ENCODE measurements at places on chromosomes 1 and 21.
A peak's percentile ranks its signal among the peaks of the same experiment; 100 is the strongest.

DNA sequence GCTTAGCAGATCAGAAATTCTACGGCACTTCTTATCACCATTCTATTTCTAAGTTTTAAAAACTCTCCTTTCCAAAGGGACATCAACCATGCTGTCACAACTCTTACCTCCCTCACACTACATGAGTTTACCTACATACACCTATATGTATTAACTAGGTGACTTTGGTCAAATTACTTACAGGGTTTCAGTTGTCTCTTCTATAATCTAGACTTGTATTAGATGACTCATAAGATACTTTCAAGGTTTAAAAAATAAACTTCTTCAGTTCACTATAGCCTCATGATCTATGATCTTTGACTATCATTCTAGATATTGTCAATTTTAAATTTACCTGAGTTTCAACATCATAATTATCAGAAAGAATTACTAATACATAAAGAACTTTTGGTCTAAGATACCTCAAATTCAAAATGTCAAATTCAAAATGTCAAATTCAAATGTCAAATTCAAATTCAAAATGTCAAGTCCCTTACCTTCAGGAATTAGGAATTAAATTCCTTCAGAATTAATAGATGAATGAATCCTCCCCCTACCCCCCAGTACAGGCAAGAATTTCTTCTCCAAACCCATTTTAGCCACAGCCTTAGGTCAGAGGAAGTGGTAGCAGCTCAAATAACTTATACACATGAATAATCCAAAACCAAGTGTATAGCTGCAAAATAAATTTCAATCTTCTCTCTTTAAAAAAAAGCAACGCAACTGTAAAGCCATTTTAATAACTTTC is 31.1 kb downstream of the OTUD7B start:
- DNase-seq: peak; percentile 25

DNA sequence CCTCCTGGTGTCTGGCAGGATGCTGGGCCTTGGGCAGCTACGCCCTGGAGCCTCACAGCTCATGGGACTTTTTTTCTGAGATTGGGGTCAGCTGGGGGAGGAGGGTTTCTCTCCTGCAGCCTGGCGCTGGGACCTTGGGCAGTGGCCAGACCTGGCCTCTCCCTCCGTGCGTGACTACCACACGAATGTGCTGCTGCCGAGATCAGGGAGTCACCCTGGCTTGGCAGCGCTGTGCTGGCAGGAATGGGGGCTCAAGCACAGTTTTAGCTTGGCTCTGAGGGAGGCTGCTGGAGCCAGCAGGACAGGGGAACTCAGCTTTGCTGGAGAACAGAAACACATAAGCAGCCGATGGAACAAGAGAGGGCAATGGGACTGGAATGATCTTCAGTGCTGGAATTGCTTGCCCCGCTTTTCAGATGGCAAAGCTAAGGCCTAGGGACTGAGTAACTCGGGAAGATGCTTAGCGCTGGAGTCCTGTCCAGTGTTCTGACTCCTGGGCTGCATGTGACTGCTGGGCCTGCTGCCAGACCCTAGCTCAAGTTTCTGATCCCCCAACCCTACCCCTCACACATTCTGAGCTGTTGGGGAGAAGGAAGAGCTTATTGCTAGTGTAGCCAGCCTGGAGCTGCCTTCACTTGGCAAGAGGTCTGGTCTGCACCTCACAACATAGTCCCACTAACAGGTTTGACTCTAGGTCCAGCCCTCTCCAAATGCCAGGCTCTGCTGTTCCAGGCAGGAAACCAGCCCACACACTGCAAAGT is 69.9 kb downstream of the NAV1 start:
- DNase-seq: no peak

DNA sequence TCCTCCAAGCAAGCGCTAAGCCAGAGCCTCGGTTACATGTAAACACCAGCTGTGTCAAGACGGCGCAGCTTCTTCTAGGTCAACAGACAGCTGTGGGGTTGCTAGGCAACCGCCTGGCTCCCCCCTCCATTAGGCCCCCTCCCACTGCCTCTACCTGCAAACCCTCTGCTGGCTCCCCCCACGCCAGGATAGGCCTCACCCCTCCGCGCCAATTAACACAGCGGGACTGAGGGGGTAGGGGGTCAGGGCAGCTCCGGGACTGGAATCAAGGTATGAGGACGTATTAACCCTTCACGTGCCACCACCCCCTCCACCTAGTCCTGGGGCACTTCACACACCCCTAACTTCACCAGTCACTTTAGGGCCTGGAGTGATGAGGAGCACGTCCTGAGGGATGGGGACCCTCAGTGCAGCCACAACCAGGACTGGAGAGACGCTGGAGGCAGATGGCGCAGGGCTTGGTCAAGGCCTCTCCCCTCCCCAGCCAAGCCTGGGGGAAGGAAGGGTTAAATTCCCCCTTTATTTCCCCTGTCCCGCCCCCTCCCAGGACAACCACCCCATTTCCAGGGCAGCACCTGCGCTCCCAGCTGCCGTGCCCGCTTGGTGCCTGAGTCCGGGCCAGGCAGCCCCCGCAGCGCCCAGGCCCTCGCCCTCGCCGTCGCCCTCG is 37.4 kb upstream of the WASF2 start:
- no peak for DNase-seq

DNA sequence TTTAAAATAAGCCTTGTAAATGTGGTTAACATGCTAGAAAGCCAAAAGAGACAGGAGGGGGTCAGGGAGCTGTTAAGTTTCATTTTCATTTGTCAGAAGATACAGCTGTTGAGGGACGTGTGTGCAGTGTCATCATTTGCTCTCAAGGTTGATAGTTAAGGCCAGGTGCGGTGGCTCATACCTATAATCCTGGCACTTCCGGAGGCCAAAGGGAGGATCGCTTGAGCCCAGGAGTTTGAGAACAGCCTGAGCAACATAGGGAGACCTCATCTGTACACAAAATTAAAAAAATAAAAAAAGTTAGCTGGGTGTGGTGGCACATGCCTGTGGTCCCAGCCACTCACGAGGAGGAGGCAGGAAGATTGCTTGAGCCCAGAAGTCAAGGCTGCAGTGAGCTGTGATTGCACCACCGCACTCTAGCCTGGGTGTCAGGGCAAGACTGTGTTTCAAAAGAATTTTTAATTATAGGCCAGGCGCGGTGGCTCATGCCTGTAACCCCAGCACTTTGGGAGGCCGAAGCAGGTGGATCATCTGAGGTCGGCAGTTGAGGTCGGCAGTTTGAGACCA is 22.7 kb downstream of the ZBTB8OS start:
- no peak for DNase-seq

DNA sequence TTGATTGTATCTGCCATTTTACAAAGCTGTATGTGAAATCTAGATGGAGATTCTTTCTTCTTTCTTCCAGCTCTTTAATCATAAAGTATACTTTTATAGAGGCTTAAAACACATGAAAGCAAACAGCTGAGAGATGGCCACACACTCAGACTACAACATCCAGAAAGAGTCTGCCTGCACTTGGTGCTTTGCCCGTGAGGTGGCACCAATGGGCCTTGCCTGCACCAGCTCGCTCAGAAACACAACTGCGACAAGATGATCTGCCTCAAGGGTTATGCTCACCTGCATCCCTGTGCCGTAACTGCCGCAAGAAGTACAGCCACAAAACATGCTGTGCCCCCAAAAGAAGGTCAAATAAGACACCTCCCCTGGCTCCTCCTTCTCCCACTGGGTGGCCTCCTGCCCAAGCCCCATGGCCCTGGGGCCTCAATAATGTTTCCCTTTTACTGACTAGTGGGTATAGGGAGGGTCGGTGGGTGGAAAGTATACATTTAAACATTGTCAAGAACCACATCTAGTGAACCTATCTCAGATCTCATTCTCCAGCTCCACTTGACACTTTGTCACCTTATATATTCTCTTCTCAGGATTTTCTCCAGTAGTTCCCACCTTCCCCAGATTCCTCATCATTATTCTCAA is 66.7 kb upstream of the ANGPTL3 start:
- peak; percentile 49 for DNase-seq

- no peak for DNase-seq
Measured at GRCh38 chr1:2032737-2033136, 13.6 kb downstream of the GABRD start.

GRCh38 chr1:117114877-117115276 is 6.7 kb downstream of the TRIM45 start:
- no peak for DNase-seq

- no peak for DNase-seq
Measured at GRCh38 chr1:84300501-84300900, 1.0 kb upstream of the SAMD13 start.

GRCh38 chr1:8667869-8668594 is 149.4 kb downstream of the RERE start:
- DNase-seq: peak; percentile 52

DNA sequence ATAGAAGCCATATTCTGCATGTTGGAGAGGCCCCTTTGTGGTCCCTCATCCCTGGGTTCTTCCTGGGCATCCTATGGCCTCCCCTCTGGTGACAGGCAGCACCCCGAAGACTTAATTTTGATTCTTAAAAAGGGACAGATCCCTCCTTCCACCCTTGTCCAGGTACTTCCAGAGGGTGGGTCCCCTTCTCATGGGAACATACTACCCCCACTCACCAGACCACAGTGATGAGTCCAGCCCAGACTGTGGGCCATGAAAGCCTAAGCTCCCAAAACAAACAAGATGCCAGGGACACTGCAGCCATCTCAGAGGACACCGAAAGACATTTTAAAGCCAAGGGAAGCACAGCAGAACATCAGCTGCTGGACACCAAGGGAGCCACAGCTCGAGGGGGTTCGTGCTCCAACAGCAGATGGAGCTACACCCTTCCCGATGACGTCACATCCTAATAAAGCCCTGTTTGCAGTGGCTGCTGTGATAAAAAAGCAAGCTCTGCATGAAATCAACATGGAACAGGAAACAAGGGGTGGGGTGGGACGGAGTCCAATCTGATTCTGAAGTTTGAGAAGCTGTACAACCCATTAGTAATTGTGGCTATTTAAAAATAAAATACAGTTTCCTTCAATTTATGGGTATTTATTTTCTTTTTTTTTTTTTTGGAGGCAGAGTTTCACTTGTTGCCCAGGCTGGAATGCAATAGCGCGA is 32.4 kb downstream of the GNB1 start:
- DNase-seq: peak; percentile 91

DNA sequence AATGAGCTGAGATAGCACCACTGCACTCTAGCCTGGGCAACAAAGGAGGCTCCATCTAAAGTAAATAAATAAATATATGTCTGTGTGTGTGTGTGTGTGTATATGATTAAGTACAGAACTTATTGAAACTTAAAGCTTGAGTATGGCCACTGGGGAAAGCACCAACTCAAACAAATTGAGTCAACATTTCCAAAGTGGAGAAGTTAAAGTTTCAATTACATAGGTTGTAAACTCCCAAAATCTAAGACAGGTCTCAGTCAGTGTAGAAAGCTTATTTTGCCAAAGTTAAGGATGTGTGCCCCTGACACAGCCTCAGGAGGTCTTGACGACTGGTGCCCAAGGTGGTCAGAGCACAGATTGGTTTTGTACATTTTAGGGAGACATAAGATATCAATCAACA is 458.9 kb upstream of the RGS18 start:
- no peak for DNase-seq

DNA sequence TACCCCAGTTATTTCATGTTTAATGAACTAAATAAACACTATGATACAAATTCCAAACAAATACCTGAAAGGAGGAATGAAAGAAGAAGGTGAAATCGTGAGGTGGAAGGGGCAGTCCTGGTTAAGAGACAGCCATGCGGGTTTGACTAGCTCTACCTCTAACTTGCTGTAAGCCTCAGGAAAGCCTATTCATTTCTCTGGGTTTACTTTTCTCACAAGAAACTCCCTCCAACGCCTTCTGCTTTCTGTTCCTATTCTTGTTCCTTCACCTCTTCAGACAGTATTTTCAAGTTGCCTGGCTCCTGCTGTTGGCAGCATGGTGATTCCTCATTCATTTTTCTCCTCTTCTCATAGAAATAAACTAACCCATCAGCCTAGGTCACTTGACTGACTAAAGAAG is 92.4 kb downstream of the NTPCR start:
- no peak for DNase-seq

- DNase-seq: peak; percentile 57
Measured at GRCh38 chr1:211356723-211357407, 30.2 kb downstream of the TRAF5 start.

- peak; percentile 81 for DNase-seq
Measured at GRCh38 chr1:81800695-81801650, at the start of gene ADGRL2. ADGRL2 (plus strand) TSS chr1:81800934; CDS start chr1:81836985, 36,051 bp downstream.

- no peak for DNase-seq
Measured at GRCh38 chr1:27937524-27937836, 2.7 kb downstream of the SMPDL3B start.

DNA sequence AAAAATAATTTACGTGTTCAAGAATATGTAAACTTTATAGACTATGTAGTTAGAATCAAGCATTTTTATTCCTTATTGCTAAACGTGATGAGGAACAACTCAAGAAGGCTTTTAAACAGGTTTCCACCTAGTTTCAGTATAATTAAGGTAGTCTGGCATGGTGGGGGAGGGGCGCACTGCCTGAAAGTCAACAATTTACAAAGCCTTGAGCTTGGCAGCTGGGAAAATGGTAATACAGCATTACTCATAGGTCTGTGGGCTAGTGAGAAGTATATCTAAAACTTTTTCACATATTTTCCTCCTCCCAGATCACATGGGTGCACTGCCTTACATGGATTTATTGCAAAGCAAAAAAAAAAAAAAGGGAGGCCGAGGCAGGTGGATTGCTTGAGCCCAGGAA is 75.2 kb downstream of the EVI5 start:
- DNase-seq: peak; percentile 52

GRCh38 chr1:29767769-29768425 is 531.6 kb downstream of the PTPRU start:
- DNase-seq: no peak

DNA sequence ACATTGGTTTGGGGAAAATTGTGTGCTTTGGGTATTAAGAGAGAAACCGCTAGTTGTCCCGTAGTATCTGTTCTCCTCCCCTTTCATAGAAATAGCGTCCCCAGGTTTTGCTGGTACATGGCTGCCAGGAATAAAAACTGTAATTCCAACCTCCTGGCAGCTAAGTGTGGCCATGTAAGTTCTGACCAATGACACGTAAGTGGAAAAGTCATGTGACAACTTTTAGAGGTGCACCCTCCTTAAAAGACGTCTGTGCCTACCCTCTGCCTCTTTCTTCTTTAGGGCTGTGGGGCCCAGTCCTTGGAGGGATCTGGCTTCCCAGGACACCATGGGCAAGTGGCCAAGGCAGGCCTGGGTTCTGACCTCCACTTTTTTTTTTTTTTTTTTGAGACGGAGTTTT is 59.3 kb downstream of the UMODL1 start:
- DNase-seq: no peak

- peak; percentile 13 for DNase-seq
Measured at GRCh38 chr1:26072305-26072704, 4.9 kb upstream of the TRIM63 start.

- no peak for DNase-seq
Measured at GRCh38 chr1:188642704-188643103, 1814.0 kb downstream of the PLA2G4A start.
